ENCODE measurements at places on chromosomes 2 and 18. TPM values are rescaled to one million over a fixed set of nuclear protein-coding genes. Genes with fewer than 3 reads are reported as not detected.

- no peak for DNase-seq
Observed at GRCh38 chr2:2600366-2600765, 269.3 kb upstream of the MYT1L start.

- DNase-seq, result no peak
Observed at GRCh38 chr18:36745219-36745975, 83.4 kb downstream of the TPGS2 start.

GRCh38 chr18:11859903-11860407 is 8.7 kb downstream of the CHMP1B start:
- peak; percentile 17 for DNase-seq

- no peak for DNase-seq
Observed at GRCh38 chr2:53695575-53695974, 72.0 kb upstream of the CHAC2 start.

MITD1 gene
- 55.9 TPM for total RNA-seq

- DNase-seq, result no peak
Observed at GRCh38 chr18:22551536-22552151, 133.9 kb upstream of the CTAGE1 start.

GRCh38 chr18:46160050-46160798 is 56.0 kb downstream of the HAUS1 start:
- no peak for DNase-seq

Data from activated CD8-positive, alpha-beta T cell treated with anti-CD3 and anti-CD28 coated beads for 36 hours (primary cell).